ENCODE measurements at places on chromosomes 12 and 14.

GRCh38 chr12:102498471-102498870 is 18.1 kb upstream of the IGF1 start:
- DNase-seq = no peak

DNA sequence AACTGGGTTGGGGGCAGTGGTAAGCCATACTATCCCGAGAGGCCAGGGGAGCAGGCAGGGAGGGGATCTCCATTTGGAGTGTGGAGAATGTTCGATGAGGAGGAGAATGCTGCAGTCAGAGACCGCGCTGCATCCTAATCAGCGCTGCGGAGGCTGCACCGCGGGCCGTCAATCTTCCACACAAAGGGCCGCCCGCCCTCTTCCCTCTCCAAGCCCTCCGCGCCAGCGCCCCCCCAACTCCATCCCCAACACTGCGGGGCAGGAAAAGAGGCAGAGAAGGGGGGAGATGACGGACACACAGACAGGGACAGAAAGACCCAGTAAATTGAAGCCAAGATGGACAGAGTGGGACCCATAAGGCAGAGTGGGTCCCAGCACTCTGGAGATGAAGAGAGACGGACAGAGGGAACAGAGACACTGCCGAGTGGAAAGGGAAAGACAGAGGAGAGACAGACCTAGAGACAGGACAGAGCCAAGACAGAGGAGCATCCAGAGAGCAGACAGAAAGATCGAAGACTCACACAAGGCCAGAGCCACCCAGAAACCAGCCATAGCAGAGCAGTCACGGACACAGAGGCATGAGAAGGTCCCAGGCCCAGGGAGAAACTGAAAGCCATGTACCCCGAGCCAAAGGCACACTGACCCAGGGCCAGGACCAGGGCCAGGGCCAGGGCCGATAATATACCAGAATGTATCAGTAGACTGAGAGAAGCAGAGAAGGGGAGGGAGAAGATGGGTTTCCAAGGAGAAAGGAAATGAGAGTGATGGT is 3.5 kb downstream of the CISTR start:
- DNase-seq = no peak

- DNase-seq = no peak
Observed at GRCh38 chr14:83461521-83461920, 1927.9 kb upstream of the SEL1L start.

- no peak for DNase-seq
Observed at GRCh38 chr14:90551070-90551704, 154.4 kb downstream of the CALM1 start.

GRCh38 chr12:128825835-128826234 is 2.1 kb upstream of the SLC15A4 start:
- no peak for DNase-seq

DNA sequence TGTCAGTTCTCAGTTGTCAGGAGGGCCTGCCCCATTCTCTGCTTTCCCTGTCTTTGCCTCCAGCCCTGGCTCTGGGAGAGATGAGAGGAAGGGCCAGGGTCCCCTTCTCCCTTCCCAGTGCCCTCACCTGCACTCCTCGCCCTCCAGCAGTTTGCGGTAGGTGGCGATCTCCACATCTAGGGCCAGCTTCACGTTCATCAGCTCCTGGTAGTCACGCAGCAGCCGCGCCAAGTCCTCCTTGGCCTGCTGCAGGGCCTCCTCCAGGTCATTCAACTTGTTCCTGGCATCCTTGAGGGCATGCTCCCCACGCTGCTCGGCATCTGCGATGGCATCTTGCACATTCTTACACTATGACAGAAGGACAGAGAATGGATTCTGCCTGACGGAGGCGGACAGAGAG is 5.4 kb downstream of the KRT2 start:
- no peak for DNase-seq

DNA sequence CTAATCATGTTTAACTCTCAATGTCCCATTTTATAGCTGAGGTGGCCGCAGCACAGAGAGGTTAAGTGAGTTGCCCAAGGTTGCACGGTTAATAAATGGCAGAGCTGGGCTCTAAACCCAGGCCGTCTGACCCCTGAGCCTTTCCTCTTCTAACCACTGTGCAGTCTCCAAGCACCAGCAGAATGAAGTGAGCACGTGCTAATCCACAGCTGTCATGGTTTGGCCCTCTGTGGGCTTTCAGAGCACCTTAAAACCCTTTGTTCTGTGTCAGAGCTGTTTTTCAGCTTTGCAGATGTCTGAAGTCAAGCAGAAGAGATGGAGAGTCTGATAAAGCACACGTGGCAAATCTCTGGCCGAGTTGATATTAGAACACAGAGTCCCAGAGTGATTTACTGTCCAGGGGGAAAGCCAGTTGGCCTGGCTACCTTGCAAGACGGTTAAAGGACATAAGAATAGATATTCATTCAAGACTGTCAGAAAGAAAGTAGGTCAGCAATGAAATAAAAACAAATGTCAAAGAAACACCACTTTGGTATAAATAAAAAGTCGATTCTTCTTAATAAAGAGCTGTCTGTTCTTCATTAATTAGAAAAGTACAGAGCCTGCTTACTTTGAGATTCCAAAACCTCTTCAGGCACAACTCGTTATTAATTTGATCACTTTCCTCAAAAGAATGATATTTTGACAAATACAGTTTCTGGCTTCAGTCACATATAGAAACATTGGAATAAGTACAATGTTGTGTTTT is 107.3 kb downstream of the CRADD start:
- peak; percentile 19 for DNase-seq

- DNase-seq = peak; percentile 81
Observed at GRCh38 chr14:100155049-100155621, 4.3 kb downstream of the DEGS2 start.

GRCh38 chr12:52395761-52396434 is 10.2 kb downstream of the KRT82 start:
- no peak for DNase-seq

DNA sequence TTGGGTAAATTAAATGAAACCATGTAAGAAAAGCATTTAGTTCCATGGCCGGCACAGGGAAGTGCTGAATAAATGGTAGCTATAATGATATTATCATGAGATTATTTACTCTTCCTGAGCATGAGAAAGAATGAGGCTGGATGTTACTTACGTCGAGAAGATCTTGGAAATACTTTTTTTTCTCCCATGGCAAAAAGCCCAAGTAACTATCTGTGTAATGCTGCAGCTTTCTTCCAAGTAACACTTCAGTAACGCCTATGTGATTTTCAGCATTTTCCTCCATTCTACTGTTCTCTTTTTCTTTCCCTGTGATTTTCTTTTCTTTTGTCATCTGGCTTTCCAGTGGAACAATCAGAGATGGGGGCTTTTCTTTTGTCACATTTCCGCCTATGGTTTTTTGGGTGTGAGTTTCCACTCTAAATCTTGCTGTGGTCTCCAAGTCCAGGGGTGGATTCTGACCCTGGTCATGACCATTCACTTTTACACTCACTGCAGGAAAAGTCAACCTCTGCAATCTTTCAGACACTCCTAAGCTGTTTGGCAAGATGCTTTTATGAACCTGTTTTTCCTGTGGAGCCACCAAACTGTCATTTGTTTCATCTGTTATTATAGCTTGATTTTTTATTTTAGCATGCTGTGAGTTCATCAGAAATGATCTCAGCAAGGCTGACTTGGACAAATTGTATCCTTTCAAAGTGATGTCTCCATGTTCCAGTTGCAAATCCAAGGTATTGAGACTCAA is 25.0 kb upstream of the SYCP3 start:
- no peak for DNase-seq

- DNase-seq = no peak
Observed at GRCh38 chr14:81686512-81686911, 152.9 kb upstream of the SEL1L start.

- no peak for DNase-seq
Observed at GRCh38 chr12:6326316-6327228, 15.3 kb downstream of the TNFRSF1A start.

DNA sequence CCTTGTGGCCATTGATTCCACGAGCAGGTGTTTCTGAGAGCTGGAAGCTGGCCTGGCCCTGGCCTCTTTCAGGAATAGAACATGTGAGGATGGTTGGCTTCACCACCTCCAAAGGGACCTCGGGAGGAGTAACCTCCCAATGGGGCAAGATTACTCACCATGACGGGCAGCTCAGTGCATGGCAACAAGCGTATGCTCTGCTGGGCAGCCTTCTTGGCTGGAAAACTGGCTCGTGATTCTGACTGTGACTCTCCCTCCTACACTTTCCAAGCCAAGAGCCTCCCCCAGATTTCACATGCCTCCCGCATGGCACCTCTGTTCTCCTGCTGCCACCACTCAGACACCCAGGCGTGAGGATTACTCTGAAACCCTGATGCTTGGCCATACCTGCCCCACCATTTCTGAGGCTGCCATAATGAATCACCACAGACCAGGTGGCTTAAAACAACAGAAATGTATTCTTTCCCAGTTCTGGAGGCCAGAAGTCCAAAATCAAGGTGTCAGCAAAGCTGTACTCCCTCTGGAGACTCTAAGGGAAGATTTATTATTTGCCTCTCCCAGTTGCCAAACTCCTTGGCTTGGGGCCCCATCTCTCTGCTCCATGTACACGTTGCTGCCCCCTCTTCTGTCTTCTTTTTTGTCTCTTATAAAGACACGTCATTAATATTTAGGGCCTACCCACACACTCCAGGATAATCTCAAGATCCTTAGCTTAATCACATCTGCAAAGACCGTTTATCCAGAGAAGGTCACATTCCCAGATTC is 215.9 kb downstream of the CHST11 start:
- no peak for DNase-seq

DNA sequence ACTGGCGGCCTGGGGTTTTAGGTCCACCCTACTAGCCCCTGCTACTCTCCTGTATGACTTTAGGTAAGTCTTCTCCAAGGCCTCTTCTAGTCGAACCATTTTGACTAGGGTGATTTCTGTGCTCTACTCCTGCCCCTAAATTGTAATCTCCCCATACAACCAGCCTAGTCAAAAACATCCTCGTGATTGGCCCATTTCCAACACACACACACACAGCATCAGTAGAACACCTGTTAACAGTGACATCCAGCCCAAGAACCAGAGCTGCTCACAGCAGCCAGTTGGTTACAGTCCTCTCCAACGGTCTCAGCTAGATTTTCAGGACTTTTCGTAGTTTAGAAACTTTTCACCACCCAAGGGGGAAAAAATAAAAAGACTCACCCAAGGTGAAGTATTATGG is 30.9 kb downstream of the NT5DC3 start:
- no peak for DNase-seq

GRCh38 chr12:72828662-72829324 is 556.6 kb downstream of the TRHDE start:
- no peak for DNase-seq

- DNase-seq = no peak
Observed at GRCh38 chr14:91253795-91254323, 9.4 kb upstream of the GPR68 start.

- DNase-seq = no peak
Observed at GRCh38 chr14:50398189-50398580, 1.5 kb upstream of the CDKL1 start.

- no peak for DNase-seq
Observed at GRCh38 chr14:77804592-77804991, 4.7 kb downstream of the ADCK1 start.

DNA sequence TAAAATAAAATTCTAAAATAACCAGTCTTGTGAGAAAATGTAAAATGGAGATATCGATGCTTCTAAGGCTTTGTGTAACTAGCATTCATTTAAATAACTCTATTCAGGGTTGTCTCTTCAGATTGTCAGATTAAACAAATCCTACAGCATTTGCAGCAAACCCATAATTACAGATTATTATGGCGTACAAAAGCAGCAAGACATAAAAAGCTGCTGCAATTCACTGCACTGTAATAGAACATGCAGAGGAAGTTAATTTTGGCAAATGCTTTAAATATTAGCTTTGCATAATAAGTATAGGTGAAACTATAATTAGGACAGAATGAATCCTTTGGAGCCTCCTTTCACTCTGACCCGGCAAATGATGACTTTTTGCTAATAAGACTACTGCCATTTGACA is 98.3 kb downstream of the INSM2 start:
- DNase-seq = no peak

- DNase-seq = no peak
Observed at GRCh38 chr12:109449845-109450532, 27.1 kb downstream of the KCTD10 start.

DNA sequence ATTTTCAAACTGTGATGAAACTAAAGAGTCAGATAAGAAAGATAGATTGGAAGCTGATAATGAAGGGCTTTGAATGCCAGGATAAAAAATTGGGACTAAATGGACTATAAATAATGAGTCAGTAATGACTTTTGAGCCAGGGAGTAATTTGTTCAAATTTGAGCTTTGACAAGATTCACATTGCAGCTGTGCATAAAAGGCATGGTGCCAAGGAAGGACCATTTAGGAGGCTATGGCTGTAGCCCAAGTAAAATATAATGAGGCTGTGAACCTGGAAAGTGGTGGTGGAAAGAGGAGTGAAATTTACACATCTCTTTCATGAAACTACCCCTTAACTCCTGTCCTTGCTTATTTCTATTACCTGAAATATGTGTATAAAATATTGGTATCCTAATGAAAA is 218.5 kb downstream of the SLC6A15 start:
- no peak for DNase-seq

- DNase-seq = no peak
Observed at GRCh38 chr12:123164710-123165261, 13.9 kb upstream of the PITPNM2 start.

Measured in C1 segment of cervical spinal cord (tissue), 14 donors.